ENCODE measurements at places on chromosomes 2 and 18. TPM values are rescaled to one million over a fixed set of nuclear protein-coding genes. Genes with fewer than 3 reads are reported as not detected.
A peak's percentile ranks its signal among the peaks of the same experiment; 100 is the strongest.

- H3K36me3 ChIP-seq, result no peaks in the 10 kb centered on the region
- no peak for DNase-seq
- H3K27ac ChIP-seq, result no peak overlapping the region
- H3K4me3 ChIP-seq, result no peak overlapping the region
- H3K27me3 ChIP-seq, result no peaks in the 10 kb centered on the region
These were observed 191.4 kb upstream of the VRK2 start for GRCh38 chr2:57855212-57855611.

FIGN gene
- total RNA-seq, result 4.0 TPM

DNA sequence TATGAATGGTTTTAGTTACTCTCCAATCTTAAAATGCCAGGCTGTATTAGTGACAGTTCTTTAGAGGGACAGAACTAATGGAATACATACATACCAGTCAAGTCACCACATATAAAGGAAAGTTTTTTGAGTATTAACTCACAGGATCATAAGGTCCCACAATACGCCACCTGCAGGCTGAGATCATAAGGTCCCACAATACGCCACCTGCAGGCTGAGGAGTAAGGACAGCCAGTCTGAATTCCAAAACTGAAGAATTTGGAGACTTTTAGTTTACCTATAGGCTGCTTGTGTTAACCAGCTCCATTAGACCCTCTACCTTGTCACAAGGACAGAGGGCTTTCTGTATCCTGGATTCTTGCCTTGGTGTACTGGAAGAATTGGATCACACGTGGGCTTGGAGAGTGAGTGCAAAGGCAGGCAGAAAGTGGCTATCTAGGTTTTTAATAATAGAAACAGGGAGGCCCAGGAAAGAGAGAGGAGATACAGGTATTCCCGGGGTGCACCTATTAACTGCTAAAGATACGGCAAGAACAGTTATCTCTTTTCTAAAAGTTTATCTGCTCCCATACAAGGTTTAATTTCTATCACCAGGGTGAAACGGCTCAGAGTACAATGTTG, 234.9 kb upstream of the CYRIA start:
- H3K4me3 ChIP-seq, result no peak overlapping the region
- no peaks in the 10 kb centered on the region for H3K27me3 ChIP-seq
- H3K4me1 ChIP-seq, result no peaks in the 10 kb centered on the region
- no peak overlapping the region for H3K27ac ChIP-seq

GALNT13 gene
- total RNA-seq, result 0.33 TPM

GRCh38 chr2:144522176-144522896, 2.4 kb upstream of the ZEB2 start:
- peaks cover 21% of the 10 kb centered on the region for H3K4me1 ChIP-seq
- no peak overlapping the region for H3K4me3 ChIP-seq
- no peaks in the 10 kb centered on the region for H3K36me3 ChIP-seq

- DNase-seq, result no peak
- H3K27me3 ChIP-seq, result no peaks in the 10 kb centered on the region
- H3K4me3 ChIP-seq, result no peak overlapping the region
- no peak overlapping the region for H3K27ac ChIP-seq
These were observed 99.4 kb upstream of the IL1R2 start for GRCh38 chr2:101892377-101892776.

- no peaks in the 10 kb centered on the region for H3K27me3 ChIP-seq
- no peak overlapping the region for H3K27ac ChIP-seq
- H3K4me1 ChIP-seq, result no peaks in the 10 kb centered on the region
- no peak for DNase-seq
- no peak overlapping the region for H3K4me3 ChIP-seq
- no peaks in the 10 kb centered on the region for H3K36me3 ChIP-seq
These were observed 273.8 kb downstream of the TRIB2 start for GRCh38 chr2:12990523-12990922.

GKN1 gene
- total RNA-seq, result not detected

GRCh38 chr2:64141674-64142405, 2.4 kb downstream of the PELI1 start:
- H3K36me3 ChIP-seq, result no peaks in the 10 kb centered on the region
- no peaks in the 10 kb centered on the region for H3K27me3 ChIP-seq
- no peak for DNase-seq

- H3K4me3 ChIP-seq, result no peak overlapping the region
- no peak overlapping the region for H3K27ac ChIP-seq
- no peaks in the 10 kb centered on the region for H3K27me3 ChIP-seq
- no peaks in the 10 kb centered on the region for H3K4me1 ChIP-seq
These were observed 911.2 kb upstream of the PIK3C3 start for GRCh38 chr18:41043876-41044275.

DNA sequence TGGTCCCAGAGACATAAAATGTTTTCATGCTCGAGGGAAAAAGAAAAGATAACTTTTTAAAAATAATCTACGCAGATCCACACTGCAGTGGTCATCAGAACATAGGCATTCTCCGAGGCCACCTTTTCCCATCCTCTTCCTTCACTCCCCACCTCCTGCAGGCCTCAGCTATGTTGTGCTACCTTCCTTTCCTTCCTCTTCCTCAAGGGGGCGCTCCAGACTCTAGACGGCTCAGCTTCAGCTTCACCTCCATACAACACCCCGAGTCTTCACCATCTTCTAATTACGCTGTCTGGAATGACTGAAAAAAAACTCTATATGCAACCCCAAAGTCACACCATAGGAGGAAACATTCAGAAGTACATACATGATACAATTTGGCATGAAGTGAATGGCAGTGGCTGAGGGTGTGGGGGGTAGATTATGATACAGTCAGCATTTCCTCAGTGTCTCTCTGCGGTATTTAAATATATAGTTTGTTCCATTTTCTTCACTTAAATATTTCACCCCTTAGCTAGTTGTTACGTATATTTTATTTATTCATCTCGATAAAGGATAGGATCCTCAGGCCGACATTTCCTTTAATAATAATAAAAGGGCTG, 583.6 kb downstream of the IRS1 start:
- DNase-seq, result peak; percentile 76
- H3K4me1 ChIP-seq, result no peaks in the 10 kb centered on the region
- H3K4me3 ChIP-seq, result no peak overlapping the region
- no peak overlapping the region for H3K27ac ChIP-seq
- H3K27me3 ChIP-seq, result no peaks in the 10 kb centered on the region

- DNase-seq, result no peak
- H3K4me3 ChIP-seq, result no peak overlapping the region
- no peaks in the 10 kb centered on the region for H3K27me3 ChIP-seq
- no peaks in the 10 kb centered on the region for H3K4me1 ChIP-seq
These were observed 1041.2 kb upstream of the CELF4 start for GRCh38 chr18:38606841-38607240.

DNA sequence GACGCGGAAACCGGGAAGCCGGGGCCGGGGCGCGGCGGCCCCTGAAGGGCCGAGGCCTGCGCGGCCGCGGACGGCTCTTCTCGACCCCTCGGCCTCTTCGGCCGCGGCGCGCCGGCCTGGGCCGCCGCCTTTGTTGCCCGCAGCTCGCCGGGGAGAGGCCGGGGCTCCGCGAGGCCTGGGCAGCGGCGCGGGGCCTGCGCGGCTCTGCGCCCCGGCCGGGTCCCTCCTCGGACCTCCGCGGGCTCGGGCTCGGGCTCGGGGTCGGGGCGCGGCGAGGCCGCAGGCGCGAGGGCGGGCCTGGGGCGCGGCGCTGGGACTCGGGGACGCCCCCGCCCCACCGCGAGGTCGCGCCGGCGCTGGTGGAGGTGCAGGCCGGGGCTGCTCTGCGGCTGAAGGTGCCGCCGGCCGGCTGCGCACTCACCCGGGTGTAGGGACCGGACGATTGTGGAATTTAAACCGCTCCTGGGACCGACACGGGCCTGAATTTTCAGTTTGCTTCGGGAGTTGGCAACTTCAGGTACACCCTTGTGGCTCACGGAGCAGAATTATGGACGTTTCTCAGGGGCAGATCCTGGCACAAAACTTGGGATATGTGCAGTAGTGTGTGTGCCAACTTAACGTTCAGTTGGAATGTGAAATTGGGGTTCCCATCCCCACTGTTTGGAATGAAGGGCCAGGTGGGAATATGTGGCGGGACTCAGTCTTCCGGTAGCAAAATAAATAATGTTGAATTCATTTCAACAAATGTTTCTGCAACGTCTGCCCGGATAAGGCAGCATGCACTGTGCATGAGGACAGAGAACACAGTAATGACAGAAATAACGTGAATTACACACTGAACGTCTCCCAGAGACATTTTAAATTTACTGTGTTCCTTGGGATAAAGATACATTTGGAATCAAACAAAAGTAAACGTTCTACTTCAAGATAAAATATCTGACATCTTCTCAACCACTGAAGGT, 787 bp downstream of the SOCS6 start:
- peak overlapping the region; percentile 11 for H3K4me3 ChIP-seq
- no peaks in the 10 kb centered on the region for H3K27me3 ChIP-seq
- DNase-seq, result peak; percentile 36
- peaks cover 29% of the 10 kb centered on the region for H3K4me1 ChIP-seq

DNA sequence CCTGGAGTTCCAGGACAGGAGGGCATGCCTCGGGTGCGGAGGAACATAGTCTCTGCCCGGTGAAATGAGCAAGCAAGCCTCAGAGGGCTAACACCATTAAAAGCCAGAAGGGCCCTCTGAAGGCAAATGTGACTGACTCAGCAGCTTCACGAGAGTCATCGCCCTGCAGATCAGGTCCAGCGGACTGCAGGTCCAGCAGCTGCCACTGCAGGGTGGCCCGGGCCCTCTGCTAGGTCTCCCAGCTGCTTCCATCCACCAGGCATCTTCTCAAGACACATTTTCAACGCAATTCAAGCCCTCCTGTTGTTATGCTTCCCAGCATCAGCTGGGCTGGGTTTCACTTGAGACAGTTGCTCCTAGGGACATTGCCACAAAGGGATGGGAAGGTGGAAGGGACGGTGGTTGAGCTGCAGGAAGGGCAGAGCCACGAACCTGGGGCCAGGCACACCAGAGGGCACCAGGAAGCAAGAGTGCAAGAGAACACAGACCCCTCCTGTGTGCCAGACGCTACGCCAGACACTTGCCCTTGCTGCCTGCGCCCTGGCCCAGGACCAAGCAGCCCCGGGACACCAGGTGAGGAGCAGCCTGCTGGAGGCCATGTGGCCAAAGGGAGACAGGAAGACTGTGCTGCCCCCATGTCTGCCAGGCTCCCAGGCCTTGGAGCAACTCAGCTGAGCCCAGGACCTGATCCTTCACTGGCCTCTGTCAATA, 173.0 kb downstream of the HDAC4 start:
- H3K27ac ChIP-seq, result no peak overlapping the region
- peaks cover 30% of the 10 kb centered on the region for H3K4me1 ChIP-seq
- H3K27me3 ChIP-seq, result no peaks in the 10 kb centered on the region
- no peaks in the 10 kb centered on the region for H3K36me3 ChIP-seq
- no peak overlapping the region for H3K4me3 ChIP-seq

PKDCC gene
- 93.9 TPM for total RNA-seq

DNA sequence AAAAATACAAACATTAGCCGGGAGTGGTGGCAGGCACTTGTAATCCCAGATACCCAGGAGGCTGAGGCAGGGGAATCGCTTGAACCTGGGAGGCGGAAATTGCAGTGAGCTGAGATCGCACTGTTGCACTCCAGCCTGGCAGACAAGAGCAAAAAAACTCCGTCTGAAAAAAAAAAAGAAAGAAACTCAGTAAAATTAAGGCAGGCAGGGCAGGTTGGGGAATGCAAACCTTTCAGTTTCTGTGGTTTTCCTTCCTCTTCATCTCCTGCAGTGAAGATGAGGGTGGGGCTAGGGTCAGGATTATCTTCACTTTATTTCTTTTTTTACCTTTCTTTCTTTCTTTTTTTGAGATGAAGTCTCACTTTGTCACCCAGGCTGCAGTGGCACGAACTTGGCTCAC, 43.2 kb upstream of the PSME4 start:
- H3K27me3 ChIP-seq, result no peaks in the 10 kb centered on the region
- H3K4me1 ChIP-seq, result no peaks in the 10 kb centered on the region
- H3K27ac ChIP-seq, result no peak overlapping the region
- no peak for DNase-seq

SCN9A gene
- total RNA-seq, result 11.9 TPM

DNA sequence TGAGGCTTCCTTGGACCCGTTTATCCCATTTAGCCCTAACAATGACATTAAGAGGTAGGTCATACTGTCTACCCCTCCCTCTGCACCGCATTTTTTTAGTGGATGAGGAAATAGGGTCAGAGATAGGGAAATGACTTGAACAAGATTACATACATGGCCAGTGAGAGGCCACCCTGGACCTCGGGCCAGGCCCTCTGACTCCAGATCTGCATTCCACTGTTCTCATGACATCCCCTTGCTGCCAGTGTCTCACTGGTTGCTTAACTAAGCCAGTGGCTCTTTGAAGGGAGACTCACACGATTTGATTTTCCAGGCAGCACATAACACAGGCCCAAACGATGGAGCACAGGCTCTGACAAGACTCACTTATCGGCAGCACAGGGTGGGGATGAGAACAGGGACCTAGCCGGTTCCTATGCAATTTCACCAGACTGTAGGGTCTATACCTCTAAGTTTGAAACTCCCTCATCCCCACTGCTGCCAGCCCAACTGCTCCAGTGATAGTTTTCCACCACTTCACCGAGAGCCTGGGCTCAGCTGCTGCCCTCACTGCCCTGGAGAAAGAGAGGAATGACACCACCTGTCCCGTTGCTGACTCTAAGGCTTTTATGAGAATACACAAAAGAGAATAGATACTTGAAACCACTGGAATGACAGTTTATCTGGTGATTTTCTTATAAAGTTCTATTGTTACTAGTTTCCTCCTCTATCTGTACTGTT, 82.5 kb downstream of the TMEM247 start:
- no peaks in the 10 kb centered on the region for H3K27me3 ChIP-seq
- no peaks in the 10 kb centered on the region for H3K4me1 ChIP-seq
- H3K36me3 ChIP-seq, result no peaks in the 10 kb centered on the region
- no peak for DNase-seq
- no peak overlapping the region for H3K27ac ChIP-seq
- no peak overlapping the region for H3K4me3 ChIP-seq

SLC5A7 gene
- total RNA-seq, result not detected

DNA sequence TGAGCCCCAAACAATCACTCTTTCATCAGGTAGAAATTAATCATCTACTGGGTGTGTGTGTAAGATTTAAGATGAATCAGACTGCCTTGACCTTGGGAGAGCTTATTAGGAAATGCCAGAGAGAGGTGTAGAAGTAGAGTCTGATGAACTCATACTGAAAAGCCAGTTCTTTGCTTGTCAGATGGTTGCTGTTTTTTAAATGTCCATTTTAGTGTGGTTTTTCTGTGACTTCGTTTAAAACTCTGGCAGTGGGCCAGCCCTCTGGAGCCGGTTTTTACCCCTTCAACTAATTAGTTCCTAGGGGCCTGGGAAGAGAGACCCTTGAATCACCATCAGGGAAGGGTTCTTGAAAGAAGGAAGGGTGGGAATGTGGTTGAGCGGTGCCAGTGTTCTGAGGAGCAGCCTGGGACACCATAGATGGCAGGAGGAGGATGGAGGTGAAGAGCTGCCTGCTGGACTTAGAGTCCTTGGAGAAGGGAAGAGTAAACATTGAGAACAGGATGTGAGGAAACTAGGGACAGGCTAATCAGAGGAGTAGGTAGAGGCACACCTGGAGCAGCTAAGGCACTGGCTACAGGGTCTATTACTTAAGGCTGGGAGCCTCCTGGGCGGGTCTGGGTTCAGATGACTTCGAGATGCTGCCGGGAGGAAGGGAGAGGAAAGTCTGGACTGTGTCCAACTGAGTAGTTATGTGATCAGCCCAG, 66.1 kb downstream of the LRRFIP1 start:
- no peaks in the 10 kb centered on the region for H3K36me3 ChIP-seq
- H3K27me3 ChIP-seq, result no peaks in the 10 kb centered on the region
- no peak overlapping the region for H3K4me3 ChIP-seq

REG3G gene
- total RNA-seq, result 171 TPM

Data from body of pancreas (tissue), 4 donors.